Gastrocnemius medialis (tissue), 4 donors: ENCODE measurements at places on chromosomes 3 and 15. TPM values are rescaled to one million over a fixed set of nuclear protein-coding genes. Genes with fewer than 3 reads are reported as not detected.

GRCh38 chr3:42505128-42505848, 2.8 kb downstream of the VIPR1 start:
- DNase-seq = no peak

DNA sequence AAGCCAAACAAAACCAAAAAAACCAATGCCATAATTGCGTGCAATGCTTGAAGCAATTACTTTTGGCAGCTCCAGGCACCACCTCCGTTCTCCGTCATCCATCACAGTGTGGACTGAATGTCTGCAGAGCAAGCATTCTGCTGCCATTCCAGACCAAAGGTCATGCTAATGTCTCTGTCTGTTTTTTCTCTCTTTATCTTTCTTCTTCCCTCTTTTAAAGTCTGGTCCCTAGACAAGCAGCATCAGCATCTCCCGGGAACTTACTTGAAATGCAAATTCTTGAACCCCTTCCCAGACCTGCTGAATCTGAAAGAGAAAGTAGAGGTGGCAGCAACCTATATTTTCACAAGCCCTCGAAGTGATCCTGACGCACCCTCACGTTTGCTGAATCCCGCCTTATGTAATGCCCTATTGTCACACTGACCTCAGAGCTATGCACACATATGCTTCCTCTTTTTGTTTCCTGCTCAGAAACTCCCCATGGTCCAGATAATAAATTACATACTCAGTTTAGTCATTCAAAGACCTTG, 297.3 kb upstream of the PROK2 start:
- DNase-seq = no peak

- DNase-seq = no peak
Observed at GRCh38 chr3:44870375-44871061, 3.9 kb upstream of the TGM4 start.

DNA sequence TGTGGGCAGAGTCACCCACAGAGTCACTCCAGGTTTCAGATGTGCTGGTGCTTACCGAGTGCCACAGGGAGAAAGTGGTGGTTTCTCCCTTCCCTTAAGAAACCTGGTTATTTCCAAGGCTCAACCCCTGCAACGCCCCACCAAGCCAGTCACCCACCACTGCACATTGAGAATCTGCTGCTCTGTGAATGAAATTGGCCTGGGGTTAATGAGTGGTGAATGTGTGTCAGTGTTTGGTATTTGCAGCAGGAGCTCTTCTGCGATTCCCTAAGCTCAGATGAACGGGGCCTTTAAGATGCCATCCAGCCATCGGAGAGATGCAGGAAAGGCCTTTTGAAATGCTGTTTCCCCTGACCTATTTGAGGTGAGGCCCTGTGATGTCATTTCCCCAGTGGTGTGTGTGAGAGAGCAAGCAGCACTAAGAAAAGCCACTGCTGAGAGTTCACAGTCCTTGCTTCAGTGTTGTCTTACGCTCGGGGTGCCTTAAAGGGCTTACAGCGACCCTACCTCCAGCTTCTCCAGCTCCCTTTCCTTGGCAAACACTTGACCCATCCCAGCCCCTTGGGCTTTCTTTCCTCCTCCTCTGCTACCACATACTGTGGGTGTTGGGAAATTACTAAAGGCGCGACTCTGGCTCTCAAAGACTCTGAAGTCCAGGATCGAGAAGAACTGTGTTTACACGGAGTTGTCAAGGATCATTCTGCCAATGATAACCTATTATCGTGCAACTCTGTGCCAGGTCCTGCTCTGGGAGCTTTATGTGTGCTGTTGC, 68.9 kb downstream of the SMAD3 start:
- no peak for DNase-seq

- DNase-seq = no peak
Observed at GRCh38 chr15:47924381-47924780, 196.4 kb upstream of the SLC24A5 start.

GRCh38 chr3:77038930-77039605, 831 bp upstream of the ROBO2 start:
- DNase-seq = no peak

DNA sequence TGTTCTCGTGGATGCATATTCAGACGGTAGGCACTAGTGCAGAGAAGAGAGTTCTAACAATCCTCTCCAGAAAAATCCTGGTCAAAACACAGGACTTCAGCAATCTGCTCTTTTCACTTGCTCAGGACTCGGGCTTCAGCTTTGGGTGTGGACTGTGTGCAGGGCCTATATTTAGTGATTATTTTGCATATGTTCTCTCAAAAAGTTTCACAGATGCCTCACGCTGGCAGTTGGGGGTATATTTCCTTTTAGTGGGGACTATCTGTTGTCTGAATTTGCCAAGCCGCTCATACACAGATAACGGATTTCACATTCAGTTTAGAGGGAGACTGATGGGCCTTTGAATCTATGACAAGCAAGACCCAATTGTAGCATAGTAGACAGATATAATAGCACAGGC, 54.4 kb upstream of the LRRN1 start:
- no peak for DNase-seq

GRCh38 chr3:152460936-152461335, 192.2 kb downstream of the MBNL1 start:
- DNase-seq = no peak

- peak; percentile 96 for DNase-seq
Observed at GRCh38 chr3:66220602-66221377, at the start of gene SLC25A26. TSS of gene SLC25A26 (plus strand) at chr3:66221001. CDS start at chr3:66221095, 94 bp downstream.

GRCh38 chr3:43231276-43232000, 54.9 kb upstream of the SNRK start:
- DNase-seq = no peak

GRCh38 chr3:130773366-130773765, 26.7 kb upstream of the PIK3R4 start:
- DNase-seq = no peak

DNA sequence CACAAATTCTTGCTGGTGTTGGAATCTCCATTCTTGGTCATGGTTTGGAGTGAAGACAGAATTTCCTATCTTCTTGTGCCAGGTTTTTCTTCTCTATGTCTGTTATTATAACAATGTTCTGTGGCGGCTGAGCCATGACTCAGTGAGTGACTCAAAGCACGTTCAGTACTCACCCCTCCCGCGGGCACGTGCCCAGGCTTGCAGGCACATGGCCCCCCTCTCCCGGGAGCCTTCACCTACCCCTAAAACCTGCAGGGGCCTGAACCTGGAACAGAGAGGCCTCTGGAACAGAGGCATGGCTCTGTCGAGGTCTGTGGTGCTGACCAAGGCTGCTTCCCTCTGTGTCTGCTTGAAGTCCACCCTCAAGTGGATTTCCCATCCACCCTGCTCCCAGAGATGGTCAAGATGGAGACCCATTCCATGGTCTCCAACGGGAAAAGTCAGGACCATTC, 27.6 kb downstream of the PLXNB1 start:
- DNase-seq = peak; percentile 80

- DNase-seq = no peak
Observed at GRCh38 chr15:31268911-31269784, 57.5 kb upstream of the KLF13 start.

DNA sequence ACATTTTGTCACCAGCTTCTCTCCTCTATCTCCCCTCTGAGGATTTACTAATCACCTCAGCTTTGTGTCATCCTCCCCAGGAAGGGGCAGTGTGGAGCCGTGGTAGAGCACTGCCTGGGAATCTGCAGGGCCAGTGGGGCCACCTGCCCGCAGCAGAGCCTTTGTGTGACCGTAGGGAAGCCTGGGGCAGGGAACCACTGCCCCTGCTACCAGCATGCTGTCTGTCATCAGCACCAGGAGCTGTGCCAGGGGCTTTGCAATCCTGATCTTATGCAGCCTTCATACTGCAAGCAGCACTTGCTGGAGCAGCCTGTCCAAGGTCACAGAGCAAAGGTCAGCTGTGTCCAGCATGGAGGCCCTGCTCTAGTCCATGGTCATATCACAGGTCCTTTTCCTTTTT, 170.2 kb upstream of the IL12A start:
- DNase-seq = no peak

DNA sequence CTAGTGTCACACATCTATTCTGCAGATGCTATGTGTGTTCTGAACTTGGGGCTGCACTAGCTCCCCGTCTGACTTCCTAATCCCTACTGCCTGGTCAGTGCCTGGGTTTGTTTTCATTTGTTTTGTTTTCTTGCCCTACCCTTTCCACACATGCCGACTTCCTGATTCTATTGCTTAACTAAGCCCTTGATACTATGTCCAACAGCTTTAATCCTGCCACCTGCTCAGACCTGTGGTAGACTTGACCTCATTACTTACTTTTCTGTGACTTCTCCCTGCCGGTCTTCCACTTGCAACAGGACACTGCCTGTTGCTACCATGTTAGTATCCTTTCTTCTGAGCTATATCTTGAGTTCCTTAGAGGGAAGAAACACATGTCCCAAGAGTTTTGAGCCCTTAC, 39.3 kb upstream of the CEMIP start:
- DNase-seq = no peak

DNA sequence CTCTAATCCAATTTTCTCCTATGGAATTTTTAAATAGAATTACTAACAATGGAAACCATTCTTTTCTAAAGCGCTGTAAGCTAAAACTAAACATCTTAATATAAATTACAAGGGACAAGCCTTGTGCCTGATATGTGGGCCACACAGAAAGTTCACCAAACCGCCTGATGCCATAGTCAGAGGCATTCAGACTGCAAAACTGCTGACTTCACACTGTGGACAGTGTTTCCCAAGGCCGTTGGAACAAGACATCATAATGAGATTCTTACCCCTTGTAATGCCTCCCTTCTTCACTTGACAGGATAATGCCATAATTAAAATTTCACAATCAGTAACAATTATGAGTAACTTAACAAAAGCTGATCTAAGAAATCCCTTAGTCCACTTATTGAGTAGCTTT, 14.9 kb downstream of the SH3GL3 start:
- DNase-seq = no peak

DNA sequence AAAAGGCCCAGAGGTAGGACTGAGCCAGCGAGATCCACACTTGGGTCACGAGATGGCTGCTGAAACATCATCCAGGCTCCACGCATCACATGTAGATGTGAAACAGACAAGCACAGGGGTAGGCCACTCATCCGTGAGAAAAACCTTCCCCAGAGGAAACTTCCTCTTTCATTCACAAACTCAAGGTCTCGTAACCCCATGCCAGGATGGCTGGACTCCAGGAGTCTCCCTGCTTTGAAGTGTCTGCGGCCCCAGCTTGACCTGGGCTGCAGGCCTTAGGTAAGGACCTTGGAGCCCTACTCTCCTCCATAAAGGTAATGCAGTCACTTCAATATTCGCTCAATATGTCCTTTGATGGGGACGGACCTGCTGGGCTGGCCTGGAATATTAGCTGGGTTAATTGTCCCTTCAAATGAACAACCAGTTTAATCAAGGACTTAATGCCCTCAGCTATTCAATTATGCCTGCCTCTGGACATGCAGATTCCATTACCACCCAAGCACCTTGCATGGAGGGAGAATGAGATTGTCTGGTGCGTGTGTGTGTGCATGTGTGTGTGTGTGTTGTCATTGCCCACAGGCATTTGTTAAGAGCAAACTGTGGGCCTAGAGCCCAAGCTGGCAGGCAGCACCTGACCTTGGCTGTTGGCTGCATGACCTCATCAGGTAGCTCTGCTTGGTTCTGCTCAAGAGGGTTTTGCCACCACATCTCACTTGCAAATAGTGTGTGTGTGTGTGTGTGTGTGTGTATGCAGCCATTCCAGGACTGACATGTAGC, 186.9 kb upstream of the TLE3 start:
- DNase-seq = no peak

GRCh38 chr3:12527757-12528143, 17.5 kb downstream of the MKRN2OS start:
- no peak for DNase-seq

EOMES gene
- total RNA-seq = not detected

COMMD4 gene
- 17.9 TPM for total RNA-seq

COPG1 gene
- total RNA-seq = 82.7 TPM

IGDCC3 gene
- total RNA-seq = not detected

AGTR1 gene
- 32.1 TPM for total RNA-seq
